Stimulated activated CD4-positive, alpha-beta T cell treated with anti-CD3 and anti-CD28 coated beads, Interleukin-1b, Interleukin-23, amount 100 ng/mL, for 24 hours (primary cell): ENCODE measurements at places on chromosomes 2 and 18.

- DNase-seq: no peak
Observed at GRCh38 chr2:169526451-169526850, 16.9 kb downstream of the KLHL41 start.

DNA sequence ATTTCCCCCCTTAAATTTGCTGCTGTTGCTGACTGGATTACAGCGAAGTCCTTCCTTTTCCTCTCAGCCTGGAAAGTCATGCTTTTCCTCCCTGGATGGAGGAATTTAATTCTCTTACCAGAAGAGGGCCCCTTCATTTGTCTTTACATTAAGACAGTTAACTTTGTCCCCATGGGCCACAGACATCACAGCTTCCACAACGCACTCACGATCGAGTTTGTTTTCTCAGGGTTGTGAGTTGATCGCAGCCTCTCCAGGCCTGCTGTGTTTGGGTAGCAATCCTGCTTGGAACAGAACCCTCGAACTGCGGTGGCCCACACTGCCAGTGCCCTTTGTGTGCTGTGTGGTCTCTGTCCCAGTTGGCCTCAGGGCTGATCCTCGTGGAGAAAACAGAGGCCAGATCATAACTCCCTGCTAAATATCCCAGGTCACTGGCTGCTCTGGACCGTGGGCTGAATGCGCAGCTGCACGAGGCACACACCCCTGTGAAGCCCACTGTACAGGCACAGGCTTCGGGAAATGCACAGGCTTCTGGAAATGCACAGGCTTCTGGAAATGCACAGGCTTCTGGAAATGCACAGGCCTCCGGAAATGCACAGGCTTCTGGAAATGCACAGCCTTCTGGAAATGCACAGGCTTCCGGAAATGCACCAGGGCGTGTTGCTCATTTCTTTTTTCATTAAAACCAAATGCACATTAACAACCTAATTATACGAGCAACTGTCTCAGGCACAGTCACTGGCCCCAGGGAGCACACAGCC lies 2.2 kb upstream of the PDIA6 start:
- DNase-seq: no peak

GRCh38 chr2:73257425-73258125 lies 23.5 kb downstream of the CCT7 start:
- no peak for DNase-seq

GRCh38 chr2:131580187-131580586 lies 52.5 kb downstream of the CCDC74A start:
- no peak for DNase-seq

DNA sequence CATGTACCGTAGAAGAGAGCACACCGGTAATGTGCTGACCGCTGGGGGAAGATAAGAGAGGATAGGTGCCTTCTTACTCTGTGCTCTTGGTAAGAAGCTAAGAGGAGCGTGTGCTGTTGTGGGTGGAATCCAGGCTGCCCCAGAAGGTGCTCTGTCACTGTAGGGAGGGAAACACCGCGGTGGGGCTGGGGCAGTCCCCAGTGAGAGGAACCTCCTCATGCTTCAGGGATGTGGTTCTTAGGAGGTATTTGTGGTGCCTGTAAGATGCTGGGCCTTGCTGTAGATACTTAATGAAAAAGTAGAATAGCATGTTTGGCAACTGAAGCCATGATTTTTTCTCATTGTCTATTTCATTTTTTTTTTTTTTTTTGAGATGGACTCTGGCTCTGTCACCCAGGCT lies 1.1 kb downstream of the COLEC11 start:
- DNase-seq: no peak

- DNase-seq: no peak
Observed at GRCh38 chr18:64171576-64171975, 22.7 kb upstream of the LINC00305 start.
